ENCODE measurements at places on chromosomes 1 and 21. TPM values are rescaled to one million over a fixed set of nuclear protein-coding genes. Genes with fewer than 3 reads are reported as not detected.

The GLIS1 gene
- total RNA-seq = 0.39 TPM

The CD1D gene
- total RNA-seq = not detected

The NPR1 gene
- total RNA-seq = 0.07 TPM

The OR2T12 gene
- not detected for total RNA-seq

The SPRR2F gene
- total RNA-seq = not detected

The CD53 gene
- 0.96 TPM for total RNA-seq

The TMEM200B gene
- 11.3 TPM for total RNA-seq

The ZNF496 gene
- total RNA-seq = 37.4 TPM

DNA sequence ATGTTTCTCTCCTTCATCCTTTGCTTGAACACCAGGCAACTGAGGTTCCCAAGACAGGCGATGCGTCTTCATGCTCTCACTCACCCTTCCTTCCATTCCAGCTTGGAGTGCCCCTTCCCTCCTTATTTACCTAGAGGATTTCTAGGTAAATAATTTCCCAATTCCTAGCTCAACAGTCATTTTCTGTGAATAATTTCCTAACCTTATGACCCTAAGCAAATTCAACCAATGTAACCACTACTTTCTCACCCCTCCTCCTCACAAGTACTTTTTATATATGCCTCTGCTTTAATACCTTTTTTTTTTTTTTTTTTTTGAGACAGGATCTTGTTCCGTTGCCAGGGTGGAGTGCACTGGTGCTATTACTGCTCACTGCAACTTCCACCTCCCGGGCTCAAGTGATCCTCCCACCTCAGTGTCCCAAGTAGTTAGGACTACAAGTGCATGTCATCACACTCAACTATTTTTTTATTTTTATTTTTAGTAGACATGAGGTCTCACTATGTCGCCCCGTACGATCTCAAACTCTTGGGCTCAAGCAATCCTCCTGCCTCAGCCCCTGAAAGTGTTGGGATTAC lies 86.7 kb downstream of the USP24 start:
- H3K4me3 ChIP-seq = no peak overlapping the region
- no peaks in the 10 kb centered on the region for H3K27me3 ChIP-seq

- no peak overlapping the region for H3K27ac ChIP-seq
- peak; percentile 23 for DNase-seq
- peaks cover 5% of the 10 kb centered on the region for H3K4me1 ChIP-seq
- H3K4me3 ChIP-seq = peak overlapping the region; percentile 61
- H3K27me3 ChIP-seq = no peaks in the 10 kb centered on the region
Observed at GRCh38 chr1:13829152-13829769, 129.3 kb downstream of the PRDM2 start.

DNA sequence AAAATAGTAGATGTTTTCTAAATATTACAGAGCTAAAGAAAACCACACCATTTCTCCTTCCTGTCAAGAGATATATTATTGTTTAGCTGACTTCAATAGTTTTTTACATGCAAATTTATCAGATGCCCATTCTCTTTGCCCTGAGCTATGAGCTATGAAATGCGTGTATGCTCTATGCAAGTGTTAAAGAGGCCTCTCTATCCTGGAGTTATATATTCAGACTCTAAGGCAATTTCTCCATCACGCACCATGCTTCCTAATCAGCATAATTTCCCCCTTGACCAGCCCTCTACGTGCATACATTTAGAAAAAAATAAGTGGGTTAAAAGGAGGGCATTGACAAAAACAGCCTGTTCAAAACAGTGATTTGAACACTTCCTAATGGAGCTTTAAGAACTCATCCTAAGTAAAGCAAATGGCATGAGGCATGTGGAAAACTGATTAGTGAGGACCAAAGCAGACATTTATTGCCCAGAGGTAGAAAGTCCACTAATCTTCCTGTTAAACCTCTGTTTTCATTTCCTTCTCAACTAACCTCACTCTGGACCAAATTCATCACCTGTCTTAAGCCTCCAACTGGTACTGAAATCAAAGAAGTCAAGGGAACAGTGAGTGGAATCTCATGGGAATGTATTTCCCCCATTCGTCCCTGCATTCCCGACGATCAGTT lies 565.8 kb upstream of the PKN2 start:
- no peak overlapping the region for H3K27ac ChIP-seq
- no peak overlapping the region for H3K4me3 ChIP-seq
- no peaks in the 10 kb centered on the region for H3K36me3 ChIP-seq
- H3K4me1 ChIP-seq = no peaks in the 10 kb centered on the region
- H3K27me3 ChIP-seq = no peaks in the 10 kb centered on the region

DNA sequence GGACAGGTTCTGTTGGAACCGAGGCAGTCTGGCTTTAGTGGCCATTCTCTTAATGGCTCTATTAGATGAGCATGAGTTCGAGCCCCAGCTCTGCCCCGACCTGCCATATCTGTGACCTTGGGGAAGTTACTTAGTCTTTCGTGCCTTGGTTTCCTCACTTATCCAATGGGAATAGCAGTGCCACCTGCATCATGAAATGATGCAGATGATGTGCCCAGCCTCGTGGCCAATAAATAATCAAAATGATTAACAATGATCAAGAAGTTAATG lies 30.6 kb downstream of the CAMK1G start:
- no peak for DNase-seq
- H3K4me1 ChIP-seq = peaks cover 6% of the 10 kb centered on the region
- H3K27ac ChIP-seq = no peak overlapping the region
- H3K4me3 ChIP-seq = no peak overlapping the region
- H3K36me3 ChIP-seq = no peaks in the 10 kb centered on the region
- H3K27me3 ChIP-seq = no peaks in the 10 kb centered on the region

DNA sequence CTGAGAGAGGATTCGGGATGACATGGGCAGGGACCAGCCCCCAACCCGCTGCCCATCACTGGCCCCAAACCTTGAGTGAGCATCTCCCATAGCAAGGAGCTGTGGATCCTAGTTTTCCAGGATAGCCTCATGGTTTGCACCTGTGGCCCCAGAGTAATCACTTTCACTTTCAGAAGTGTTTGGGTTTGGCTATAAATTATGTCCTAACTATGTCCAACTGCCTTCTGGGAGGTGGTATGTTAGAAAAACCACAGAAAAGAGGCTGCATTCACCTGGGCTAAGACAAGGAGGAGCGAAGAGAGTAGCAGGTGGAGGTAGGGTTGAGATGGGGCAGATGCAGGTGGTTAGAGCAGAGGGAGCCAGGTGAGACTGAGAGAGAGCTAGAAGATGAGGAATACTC lies 19.4 kb upstream of the CLIC6 start:
- H3K4me3 ChIP-seq = no peak overlapping the region
- no peaks in the 10 kb centered on the region for H3K4me1 ChIP-seq
- H3K27ac ChIP-seq = no peak overlapping the region
- DNase-seq = no peak

GRCh38 chr21:37130971-37131370 lies 57.9 kb downstream of the TTC3 start:
- H3K27me3 ChIP-seq = no peaks in the 10 kb centered on the region
- peaks cover 36% of the 10 kb centered on the region for H3K36me3 ChIP-seq
- no peak overlapping the region for H3K27ac ChIP-seq

- H3K4me3 ChIP-seq = no peak overlapping the region
- no peaks in the 10 kb centered on the region for H3K27me3 ChIP-seq
Observed at GRCh38 chr1:50502147-50502546, 78.9 kb upstream of the DMRTA2 start.

GRCh38 chr1:25795211-25795610 lies 4.8 kb upstream of the SELENON start:
- peaks cover 8% of the 10 kb centered on the region for H3K4me1 ChIP-seq
- DNase-seq = no peak
- no peak overlapping the region for H3K27ac ChIP-seq
- no peaks in the 10 kb centered on the region for H3K27me3 ChIP-seq

- H3K27me3 ChIP-seq = peaks cover 59% of the 10 kb centered on the region
- no peak overlapping the region for H3K27ac ChIP-seq
- no peaks in the 10 kb centered on the region for H3K4me1 ChIP-seq
Observed at GRCh38 chr1:166184897-166185296, 18.1 kb upstream of the FAM78B start.

DNA sequence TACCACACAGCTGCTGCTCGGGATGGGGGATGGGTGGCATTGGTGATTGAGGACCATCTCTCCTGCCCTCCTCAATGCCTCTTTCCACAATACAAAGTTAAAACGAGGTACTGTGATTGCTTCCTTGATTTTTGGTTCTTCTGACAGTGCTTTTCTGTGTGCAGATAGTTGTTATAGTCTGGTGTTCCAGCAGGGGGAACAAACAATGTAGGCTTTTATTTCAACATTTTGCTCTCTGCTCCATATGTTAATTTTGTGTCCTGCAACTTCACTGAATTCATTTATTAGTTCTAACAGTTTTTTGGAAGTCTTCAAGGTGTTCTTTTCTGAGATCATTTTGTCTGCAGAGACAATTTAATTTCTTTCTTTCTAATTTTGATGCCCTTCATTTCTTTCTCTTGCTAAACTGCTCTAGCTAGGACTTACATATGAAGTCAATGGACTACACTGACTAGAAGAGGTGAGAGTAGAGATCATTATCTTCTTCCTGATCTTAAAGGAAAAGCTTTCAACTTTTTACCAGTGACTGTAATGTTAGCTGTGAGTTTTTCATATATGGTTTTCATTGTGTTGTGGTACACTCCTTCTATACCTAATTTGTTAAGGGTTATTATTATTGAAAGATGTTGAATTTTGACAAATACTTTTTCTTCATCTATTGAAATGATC lies 45.4 kb downstream of the TNFSF18 start:
- no peak for DNase-seq
- H3K27me3 ChIP-seq = no peaks in the 10 kb centered on the region
- H3K27ac ChIP-seq = no peak overlapping the region
- H3K36me3 ChIP-seq = no peaks in the 10 kb centered on the region
- no peak overlapping the region for H3K4me3 ChIP-seq
- H3K4me1 ChIP-seq = no peaks in the 10 kb centered on the region

- peak; percentile 33 for DNase-seq
- no peaks in the 10 kb centered on the region for H3K36me3 ChIP-seq
- 0 out of 2 replicates have a peak, but pooled peaks cover 13% of the 10 kb centered on the region for H3K27me3 ChIP-seq
- no peak overlapping the region for H3K27ac ChIP-seq
- H3K4me1 ChIP-seq = peaks cover 4% of the 10 kb centered on the region
- peak overlapping the region; percentile 16 for H3K4me3 ChIP-seq
Observed at GRCh38 chr1:177181631-177182291, 11.0 kb downstream of the BRINP2 start.

DNA sequence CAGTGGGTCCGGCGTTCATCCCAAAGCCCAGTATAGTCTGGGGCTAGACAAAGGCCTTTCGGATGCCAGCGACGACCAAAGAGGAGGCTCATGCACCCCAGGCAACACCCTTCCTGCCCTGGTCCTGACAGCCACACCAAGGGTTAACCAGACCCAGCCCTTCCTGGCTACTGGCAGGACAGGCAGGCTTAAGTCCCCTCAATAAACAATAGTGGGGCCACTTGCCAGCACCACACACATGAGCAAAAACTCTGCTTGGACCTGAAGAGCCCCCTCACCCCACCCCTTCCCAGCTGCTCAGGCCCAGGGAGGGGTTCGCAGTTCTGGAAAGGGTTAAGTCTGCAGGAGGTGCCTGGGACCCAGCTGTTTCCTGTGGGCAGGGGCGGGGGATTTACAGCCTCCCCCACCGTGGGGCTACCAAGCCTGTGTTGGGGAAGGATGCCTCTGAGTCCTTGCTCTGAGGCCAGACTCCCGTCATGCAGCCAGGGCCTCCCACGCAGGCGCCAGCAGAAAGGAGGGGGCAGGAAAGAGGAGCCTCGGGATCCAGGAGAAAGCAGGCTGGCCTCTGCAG lies 18.2 kb downstream of the PHLDA3 start:
- no peaks in the 10 kb centered on the region for H3K27me3 ChIP-seq
- no peak overlapping the region for H3K27ac ChIP-seq
- H3K4me1 ChIP-seq = peaks cover 7% of the 10 kb centered on the region
- no peak overlapping the region for H3K4me3 ChIP-seq
- H3K36me3 ChIP-seq = no peaks in the 10 kb centered on the region

- peaks cover 25% of the 10 kb centered on the region for H3K36me3 ChIP-seq
- H3K4me3 ChIP-seq = no peak overlapping the region
- H3K27me3 ChIP-seq = no peaks in the 10 kb centered on the region
- H3K4me1 ChIP-seq = no peaks in the 10 kb centered on the region
- no peak overlapping the region for H3K27ac ChIP-seq
Observed at GRCh38 chr1:35745124-35745730, 24.6 kb downstream of the CLSPN start.

DNA sequence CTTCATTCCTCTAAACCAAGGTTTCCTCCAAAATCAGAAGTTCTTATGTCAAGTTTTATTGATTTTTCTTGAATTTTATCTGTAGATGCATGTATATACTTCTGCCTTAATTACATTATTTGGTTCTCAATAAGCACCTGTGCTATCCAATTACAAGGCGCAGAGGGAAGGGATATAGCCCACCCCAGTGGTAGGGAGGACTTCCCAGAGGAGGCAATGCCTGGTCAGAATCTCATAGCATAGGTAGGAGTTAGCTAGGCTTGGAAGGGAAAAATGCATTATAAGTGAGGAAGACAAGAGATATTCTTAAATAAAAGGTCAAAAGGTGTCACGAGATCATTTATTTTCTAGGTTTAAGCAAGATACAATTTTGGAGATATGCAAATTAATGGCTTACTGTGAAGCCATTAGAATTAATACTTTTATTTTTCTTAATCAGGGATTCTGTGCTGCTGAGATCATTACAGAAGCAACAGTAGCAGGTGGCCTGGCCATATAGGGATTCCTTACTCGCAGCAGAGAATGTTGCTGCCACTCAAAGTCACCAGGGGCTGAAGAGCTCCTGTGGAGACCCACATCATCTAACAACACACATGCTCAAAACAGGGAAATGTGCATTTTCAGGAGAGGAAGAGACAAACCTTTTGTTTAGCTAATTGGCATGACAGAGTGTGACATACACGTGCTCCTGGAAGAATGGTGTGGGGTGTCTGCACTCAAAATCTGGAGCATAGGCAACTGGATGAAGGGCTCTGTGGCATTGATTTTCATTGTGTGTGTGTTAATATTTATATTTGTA lies 178.3 kb downstream of the ATG4C start:
- H3K27ac ChIP-seq = no peak overlapping the region
- H3K4me1 ChIP-seq = no peaks in the 10 kb centered on the region
- H3K27me3 ChIP-seq = no peaks in the 10 kb centered on the region
- no peaks in the 10 kb centered on the region for H3K36me3 ChIP-seq
- no peak for DNase-seq
- no peak overlapping the region for H3K4me3 ChIP-seq

DNA sequence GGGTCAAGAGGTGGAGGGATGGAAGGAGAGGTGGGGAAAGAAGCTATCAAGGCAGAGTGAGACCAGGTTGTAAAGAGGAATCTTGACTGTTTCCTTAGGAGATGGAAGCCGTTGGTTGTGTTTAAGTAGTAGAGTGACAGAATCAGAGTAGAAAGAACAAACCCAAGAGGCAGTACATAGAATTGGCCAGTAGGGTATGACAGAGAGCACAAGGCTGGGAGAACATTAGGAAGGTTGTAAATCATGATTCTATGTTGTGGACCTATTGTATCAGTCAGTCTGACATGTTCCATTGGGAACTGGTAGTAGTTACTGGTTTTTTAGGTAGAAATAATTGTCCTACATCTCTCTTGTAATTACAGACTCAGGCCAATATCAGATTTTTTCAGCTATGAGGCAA lies 486.9 kb upstream of the USP24 start:
- peak; percentile 19 for DNase-seq
- H3K4me3 ChIP-seq = no peak overlapping the region
- no peaks in the 10 kb centered on the region for H3K36me3 ChIP-seq
- H3K27ac ChIP-seq = no peak overlapping the region
- no peaks in the 10 kb centered on the region for H3K27me3 ChIP-seq

Data from HCT116 (cell line).